ENCODE measurements at places on chromosomes 1 and 21. TPM values are rescaled to one million over a fixed set of nuclear protein-coding genes. Genes with fewer than 3 reads are reported as not detected.

GRCh38 chr1:153805886-153806719 is 30.9 kb downstream of the SLC27A3 start:
- no peak for DNase-seq

DNA sequence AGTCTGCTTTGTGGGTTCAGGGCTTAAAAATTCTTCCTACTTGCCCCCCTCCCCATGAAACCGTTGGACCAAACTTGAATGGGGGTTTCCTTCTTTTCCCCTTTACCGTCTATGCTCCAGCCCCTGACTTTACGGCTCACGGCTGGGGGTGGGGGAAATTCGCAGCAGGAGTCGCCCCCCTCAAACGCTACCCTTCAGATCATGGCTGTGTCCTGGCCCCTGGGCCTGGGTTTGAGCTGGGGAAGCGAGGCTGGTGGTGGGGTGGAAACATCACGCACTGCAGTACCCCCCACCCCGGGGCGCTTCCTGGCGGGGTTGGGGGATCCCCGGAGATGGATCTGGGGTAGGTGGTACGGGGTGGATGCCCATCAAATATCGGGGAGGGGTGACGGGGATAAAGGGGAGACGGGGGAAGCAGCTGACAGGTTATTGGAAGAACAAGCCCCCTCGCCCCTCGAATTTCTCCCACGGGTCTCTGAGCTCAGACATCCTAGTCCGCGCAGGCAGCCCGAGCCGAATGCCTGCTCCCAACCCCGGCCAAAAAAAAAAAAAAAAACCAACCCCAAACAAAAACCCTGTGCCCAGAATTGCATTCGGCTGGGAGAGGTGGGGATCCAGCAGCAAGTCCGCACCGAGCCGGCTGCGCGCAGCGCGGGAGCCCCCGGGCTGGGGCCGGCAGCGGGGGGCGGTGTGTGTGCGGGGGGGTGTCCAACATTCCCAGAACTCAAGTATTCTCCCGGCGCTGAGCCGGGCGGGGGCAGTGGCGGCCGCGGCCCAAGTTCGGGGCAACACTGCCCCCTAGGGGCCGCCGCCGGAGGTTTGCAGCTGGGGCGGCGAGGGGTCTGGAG is 59.0 kb upstream of the ACOT11 start:
- DNase-seq, result peak; percentile 36

DNA sequence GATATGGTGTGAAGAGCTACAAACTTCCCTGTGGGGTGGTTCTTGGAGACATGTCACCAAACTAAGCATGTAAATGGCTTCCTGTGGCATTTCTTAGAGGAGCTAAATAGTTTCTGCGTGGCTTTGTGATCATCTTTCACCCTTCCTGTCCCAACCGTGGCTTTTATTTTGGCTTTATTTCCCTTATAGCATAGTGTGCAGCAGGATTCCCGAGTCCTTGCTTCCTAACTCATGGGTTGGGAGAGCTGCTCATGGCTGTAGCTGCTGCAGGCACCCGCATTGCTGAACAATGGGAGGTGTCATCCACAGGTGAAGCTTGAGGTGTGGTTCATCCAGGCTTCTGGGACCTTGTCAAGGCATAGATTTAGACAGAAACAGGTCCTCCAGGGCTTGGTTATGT is 192.0 kb downstream of the SDCCAG8 start:
- no peak for DNase-seq

DNA sequence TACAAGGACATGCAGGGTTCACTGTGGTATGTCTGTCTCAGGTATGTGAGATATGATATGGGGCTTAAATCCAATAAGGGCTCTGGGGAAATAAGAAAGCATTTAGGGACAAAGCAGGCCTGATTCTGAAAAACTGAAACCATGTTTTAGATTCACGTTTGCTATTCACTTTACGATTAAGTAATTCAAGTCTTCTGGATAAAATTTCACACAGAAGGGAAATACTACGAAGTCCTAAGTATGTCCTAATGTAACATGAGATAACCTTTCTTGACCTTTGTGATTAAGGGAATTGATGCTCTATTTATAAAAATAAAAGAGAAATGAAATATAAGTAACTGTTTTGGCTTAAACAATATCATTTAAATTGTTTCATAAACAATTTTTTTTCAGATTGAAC is 55.4 kb downstream of the HNRNPR start:
- DNase-seq, result no peak

DNA sequence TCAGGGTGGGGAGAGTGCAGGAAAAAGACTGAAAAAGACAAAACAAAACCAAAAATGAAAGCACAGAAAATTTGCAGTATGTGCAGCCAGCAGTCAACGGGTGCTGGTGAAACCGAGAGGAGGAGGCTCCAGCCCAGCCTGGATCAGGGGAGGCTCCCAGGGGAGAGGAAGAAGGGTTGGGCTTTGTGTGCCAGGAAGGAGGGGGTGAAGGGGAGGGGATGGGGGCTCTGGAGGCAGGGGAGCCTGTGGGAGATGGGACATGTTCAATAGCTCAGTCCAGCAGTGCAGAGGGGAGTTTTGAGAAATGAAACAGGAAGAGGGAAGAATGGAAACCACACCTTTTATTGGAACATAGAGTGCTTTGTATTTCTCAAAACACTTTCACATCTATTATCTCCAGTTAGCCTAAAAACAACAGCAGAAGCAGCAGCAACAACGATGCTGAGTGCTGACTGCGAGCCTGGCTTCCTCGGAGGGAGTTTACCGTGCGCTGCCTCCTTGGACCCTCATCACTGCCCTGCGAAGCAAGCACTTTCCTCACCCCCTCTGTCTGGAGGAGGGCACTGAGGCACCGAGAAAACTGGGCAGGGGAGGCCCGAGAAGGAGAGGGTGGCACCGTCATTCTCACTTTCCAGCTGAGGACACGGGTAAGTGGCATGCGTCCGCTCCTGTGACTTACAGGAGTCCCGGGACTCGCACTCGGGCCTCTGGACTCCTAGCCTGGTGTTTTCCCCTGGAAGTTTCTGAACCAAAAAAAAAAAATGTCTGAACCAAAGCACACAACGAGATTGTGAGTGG is 62.9 kb downstream of the MDM4 start:
- no peak for DNase-seq

The RIMKLA gene
- not detected for total RNA-seq

- DNase-seq, result peak; percentile 3
These were observed 504 bp downstream of the H6PD start for GRCh38 chr1:9235096-9235459.

The OR2T2 gene
- total RNA-seq, result not detected

DNA sequence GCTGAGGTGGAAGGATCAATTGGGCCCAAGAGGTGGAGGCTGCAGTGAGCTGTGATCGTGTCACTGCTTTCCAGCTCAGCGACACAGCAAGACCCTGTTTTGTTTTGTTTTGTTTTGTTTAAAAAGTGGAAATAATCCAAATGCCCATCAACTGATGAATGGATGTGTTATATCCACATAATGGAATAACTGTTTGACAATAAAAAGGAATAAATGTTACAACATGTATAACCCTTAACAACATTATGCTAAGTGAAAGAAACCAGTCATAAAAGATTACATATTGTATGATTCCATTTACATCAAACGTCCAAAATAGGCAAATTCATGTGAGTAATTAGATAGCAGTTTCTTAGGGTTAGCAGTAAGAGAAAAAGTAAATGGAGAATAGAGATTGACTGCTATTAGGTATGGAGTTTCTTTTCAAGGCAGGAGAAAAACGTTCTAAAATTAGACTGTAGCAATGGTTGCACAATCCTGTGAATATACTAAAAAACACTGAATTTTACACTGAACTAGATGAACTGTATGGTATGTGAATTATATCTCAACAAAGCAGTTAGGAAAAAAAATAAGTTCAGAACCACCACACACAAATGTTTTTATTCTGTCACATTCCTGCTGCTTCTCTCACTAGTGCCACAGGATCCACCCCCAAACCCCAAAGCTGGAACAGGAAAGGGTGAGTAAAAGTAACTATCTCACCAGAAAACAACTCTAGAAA is 15.7 kb downstream of the FOXJ3 start:
- DNase-seq, result no peak

DNA sequence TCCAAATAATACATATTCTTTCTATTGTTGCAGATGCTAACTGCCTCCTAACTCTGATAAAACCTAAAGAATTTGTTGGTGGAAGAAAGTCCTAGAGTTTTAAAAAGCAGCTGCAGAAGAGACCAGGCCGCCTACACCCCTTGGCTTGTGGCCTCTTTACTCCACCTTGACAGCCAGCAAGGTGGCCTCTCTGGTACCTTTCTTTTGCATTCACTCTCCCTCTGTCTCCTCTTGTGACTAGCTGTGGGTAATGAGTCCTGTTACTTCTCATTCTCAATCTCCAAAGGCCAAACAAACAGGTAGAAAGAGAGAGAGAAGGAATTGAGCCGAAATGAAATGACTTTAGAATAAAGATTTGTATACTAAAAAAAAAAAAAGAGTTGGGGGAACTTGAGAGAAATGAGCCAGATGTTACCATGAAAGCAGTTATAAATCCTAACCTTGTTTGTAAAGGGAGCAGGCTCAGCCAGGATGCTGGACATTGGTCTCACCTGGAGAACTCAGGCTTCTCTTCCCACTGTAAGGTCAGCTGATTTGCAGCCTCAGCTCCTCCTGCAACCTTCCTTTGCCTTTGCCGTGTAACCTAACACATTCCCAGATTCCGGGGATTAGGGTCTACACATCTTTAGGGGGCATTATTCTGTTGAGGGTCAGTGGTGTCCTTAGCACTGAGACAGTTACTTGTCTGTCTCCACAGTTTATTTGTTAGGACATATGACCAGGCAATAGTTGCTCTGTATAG is 164.1 kb upstream of the IRF2BP2 start:
- no peak for DNase-seq

DNA sequence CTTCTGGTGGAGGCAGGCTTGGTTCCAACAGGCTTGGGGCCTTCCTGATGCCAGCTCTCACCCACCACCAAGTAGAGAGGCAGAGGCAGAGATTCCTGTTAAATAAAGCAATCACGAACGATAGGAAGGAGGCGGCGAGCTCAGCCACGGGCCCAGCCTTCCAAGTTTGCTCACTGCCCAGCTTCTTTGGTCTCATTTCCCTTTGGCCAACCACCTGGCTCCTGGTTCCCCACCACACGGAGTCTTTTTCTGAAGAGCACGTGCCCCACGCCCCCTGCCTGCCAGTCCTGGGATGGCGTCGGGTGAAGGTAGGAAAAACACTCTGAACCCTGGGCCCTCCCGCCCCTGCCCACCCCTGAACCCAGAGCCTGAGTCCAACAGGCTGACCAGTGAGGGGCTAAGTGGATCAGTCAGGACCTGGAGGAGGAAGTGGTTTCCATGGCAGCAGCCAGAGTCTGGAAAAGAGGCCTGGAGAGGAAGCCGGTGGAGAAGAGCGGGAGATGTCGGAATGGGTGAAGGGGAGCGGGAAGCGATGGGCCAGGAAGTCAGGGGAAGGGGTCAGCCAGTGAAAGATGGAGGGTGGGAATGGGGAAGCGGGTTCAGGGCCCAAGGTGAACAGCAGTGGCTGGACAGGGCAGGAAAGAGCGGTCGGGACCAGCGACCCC is 158.2 kb upstream of the KLHDC7A start:
- DNase-seq, result no peak

The ADAMTS5 gene
- total RNA-seq, result 0.02 TPM

GRCh38 chr1:205382561-205382960 is 25.8 kb upstream of the KLHDC8A start:
- DNase-seq, result no peak

The SPATA21 gene
- not detected for total RNA-seq

DNA sequence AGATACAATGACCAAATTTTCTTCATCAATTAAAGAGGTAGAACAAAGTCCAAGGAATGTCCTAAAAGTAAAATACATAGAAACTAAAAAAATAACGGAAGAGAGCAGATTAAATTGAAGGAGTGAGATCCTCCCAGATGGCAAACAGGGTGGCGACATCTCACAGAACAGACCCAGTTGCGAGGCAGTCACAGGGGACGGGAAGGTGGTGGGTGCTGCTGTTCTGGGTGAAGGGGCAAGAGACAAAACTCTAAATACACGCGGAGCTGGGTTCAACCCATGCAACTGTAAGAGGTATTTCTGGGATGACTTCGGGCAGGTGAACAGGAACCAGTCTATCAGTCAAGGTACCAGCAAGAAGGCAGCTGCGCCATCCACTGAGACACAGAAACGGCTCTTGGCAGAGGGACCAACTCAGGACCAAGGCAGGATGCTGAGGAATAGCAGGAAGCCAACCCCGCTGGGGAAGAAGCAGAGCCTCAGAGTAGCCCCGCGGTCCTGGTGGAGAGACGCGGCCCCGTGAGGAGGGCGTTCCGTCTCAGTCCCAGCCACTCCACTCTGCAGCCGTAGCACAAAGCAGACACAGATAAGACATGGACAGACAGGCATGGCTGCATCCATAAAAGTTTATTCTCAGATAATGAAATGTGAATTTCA is 32.2 kb downstream of the WDR4 start:
- DNase-seq, result no peak

DNA sequence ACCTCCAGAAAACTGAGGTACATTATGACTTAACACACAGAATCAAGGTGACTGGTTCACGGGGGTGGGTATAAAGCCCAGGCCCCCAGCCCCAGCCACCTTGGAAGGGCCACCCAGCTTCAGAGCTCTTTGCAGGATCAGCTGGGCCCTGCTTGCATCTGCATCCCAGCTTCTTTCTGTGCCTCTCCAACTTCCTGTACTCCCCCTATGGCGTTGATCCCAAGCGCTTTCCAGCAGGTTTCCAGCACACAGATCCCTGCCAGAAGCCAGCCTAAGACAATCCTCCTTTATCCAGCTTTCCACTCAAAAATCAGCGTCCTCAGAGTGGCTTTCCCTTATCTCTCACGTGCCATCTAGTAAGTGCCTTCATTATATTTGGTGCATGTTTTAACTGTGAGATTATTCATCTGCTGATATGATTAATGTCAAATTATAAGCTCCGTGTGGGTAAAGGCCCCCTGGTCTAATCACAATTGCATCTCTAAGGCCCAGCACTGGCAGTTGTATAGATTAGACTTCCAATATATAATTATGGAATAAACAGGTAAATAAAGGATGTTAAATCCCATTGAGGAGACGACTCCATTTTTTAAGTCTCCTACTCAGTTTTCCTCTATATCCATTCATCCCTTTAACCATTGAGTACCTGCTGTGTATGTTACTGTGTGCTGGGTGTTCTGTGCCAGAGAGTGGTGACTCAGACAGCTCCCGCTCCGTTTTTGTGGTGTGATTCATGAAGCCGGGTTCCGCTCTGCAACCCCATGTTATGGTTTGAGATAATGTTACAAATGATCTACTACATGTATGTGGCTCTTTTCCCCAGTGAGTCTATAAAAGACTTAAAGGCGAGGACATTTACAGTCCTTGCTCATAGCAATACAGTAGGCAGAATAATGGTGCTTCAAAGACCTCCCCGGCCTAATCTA is 387.6 kb downstream of the PCP4 start:
- no peak for DNase-seq

DNA sequence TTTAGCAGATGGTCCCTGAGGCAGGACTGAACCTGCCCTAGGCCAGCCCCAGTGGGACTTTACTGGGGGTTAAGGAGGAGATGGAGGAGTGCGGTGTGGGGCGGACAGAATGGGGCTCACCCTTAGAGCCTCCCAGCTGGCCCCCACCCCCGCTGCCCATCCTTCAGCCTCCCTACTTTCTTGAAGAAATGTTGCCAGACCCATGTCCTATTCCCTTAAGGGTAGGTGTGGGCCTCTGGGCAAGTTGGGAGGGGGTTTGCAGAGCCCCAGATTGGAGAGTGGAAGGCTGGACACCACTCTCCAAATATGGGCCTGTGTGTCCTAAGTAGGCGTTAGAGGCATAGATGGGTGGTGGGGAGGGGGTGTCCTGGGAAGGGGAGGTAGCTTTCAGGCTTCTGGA is 19.2 kb upstream of the EPS8L3 start:
- no peak for DNase-seq

All from A172 (cell line).